ENCODE measurements at places on chromosomes 5 and 9.

DNA sequence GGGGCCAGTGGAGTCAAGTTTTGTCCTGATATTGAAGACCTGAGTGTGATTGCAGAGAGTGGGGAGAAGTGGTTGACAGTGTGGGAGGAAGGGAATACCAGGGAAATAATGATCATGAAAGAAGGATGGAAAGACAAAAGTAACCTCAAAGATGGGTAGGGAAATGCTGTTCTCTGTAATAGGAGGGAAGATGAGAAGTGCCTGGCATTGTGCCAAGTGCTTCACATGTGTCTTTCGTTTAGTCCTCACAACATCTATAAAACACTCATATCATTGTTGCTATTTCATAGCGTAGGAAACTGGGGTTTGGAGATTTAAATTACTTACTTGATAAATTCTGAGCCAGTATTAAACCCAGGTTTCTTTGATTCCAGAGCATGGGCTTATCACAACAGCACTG, 472.3 kb downstream of the LRRC70 start:
- no peak for DNase-seq

GRCh38 chr5:19536387-19536786, 451.6 kb downstream of the CDH18 start:
- DNase-seq = no peak

- no peak for DNase-seq
Observed at GRCh38 chr9:72363236-72363635, 1.8 kb downstream of the ZFAND5 start.

GRCh38 chr9:16499892-16500291, 370.6 kb downstream of the BNC2 start:
- no peak for DNase-seq

DNA sequence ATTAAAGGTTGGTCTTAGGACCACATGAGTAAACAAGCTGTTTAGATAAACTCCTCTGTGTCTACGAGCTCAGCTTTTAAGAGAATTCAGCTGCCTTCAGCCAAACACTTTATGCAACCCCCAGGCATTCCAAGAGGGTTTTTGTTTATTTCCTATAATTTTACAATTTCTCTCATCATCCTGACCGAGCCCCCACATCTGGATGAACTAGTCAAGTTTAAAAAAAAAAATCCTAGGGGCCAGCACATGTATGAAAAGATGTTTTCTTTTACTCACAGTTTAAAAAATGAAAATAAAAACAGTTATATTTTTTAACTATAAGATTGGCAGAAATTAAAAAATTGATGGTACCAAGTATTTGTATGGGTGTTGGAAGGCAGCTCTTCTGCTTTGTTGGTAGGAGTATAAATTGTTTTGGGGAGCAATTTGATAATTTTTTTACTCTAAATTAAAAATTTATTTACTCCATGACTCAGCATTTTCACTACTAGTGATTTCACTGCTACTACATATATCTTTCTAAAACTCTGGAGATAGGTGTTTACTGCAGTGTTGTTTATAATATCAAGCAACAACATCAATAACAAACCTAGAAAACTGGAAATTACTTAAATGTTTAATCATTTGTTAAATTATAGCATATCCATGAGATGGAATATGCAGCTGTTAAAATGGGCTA, 18.1 kb downstream of the YTHDC2 start:
- no peak for DNase-seq

- no peak for DNase-seq
Observed at GRCh38 chr5:59287361-59287760, 606.2 kb downstream of the PDE4D start.

DNA sequence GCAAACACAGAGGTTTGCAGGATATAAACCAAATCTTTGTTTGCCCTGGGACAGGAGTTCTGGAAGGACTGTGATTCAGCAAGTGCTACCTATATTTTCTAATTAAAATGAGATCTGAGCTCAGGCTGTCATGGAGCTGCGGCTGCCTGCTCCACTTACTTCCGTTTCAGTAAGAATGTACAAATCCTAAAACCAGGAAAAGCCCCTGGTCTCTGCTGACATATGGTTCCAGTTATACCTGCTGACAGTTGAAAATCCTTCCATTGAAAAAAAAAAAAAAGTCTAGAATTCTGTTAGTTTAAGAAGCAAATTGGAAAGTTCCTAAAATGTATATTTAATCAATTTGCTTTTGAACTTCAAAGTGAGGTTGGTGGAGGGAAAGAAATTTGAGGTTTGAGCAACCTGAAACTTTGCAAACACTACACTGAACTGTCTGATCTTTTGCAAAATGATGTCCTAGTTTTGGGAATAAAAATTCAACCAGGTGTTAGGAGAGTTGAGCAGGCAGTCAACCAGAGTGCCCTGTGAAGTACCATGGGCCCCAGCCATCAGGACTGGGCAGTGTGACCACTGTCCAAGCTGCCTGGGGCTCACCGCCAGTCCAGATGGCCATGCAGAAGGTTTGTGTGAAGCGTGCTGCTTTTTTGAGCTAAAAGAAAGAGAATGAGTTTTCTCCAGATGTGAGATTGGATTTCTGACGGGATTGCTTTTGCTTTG, 50.6 kb downstream of the SHB start:
- no peak for DNase-seq

GRCh38 chr9:88537761-88538091, 2.7 kb downstream of the NXNL2 start:
- DNase-seq = no peak

GRCh38 chr9:113591899-113592625, 128.5 kb downstream of the RGS3 start:
- no peak for DNase-seq

- no peak for DNase-seq
Observed at GRCh38 chr5:80466669-80467485, 21.0 kb upstream of the FAM151B start.

GRCh38 chr9:2567922-2568321, 53.7 kb upstream of the VLDLR start:
- DNase-seq = no peak

DNA sequence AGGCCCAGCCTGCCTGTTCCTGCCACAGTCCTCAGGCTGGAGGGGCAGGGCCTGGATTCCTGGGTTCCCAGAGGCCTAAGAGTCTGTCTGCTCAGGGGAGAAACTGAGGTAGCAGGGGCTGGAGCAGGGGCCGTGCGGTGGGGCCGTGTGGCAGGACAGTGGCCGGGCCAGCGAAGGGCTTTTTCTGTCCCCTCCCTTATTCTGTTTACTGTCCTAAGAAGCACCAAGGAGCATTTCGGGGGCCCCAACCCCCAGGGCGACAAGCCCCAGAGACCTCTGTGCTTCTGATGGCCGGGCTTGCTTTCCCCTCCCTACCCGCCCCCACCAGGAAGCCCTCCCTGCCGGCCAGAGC, 6.8 kb upstream of the ASB6 start:
- DNase-seq = no peak

- no peak for DNase-seq
Observed at GRCh38 chr5:53970475-53970874, 339.9 kb downstream of the ARL15 start.

- DNase-seq = no peak
Observed at GRCh38 chr5:149930749-149931574, 13.6 kb downstream of the PDE6A start.

DNA sequence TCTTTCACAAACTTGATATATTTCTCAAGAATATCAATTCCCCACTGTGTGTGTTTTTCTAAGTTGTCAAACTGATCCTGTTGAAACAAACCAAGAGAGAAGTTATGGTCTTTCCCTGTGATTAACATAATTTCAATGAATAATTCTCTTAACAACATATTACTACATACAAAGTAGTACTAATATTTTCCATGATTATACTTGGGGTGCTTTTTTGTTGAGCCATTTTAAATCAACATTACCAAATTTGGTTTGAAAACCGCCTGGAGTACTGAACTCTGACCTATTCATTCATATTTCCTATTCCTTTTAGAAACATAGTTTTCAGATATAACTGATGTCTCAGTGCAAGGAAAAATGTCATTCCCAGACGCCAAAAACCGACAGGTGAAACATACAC, 48.1 kb downstream of the FNBP1 start:
- DNase-seq = no peak

DNA sequence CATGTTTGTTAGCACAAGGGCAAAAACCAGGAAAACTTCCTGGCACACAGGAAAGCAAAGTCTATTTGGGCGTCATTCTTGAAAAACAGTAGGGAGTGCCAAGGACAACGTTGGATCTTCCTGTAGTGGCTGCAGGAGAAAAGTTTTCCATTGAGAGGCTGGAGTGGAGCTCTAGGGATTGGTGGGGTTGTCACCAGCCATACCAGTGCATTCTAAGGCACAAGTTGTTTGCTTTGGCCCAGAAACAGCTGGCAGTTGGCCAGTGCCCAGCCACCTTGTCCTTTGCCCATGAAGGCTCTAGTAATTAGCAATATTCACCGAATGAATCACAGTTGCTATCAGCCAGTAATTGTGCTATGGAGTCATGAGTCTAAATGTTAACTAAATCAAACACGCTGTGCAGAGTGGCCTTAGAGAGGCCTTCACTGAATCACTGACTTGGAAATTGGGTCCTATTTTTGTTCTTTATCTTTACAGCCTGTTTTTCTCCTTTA, 26.4 kb downstream of the TNFSF15 start:
- no peak for DNase-seq

- DNase-seq = no peak
Observed at GRCh38 chr5:9663891-9664290, 33.7 kb upstream of the TAS2R1 start.

DNA sequence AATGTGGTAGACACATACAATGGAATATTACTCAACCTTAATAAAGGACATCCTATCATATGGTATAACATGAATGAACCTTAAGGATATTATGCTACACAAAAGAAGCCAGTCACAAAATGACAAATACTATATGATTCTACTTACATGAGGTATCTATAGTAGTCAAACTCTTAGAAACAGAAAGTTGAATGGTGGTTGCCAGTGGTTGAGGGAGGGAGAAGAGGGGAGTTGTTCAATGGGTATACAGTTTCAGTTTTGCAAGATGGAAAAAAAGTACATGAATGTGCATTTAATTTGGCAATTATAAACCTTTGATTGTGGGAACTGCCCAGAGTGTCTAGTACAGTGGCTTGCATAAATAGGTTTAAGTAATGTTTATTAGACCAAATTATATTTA, 473.3 kb upstream of the ZNF608 start:
- no peak for DNase-seq

DNA sequence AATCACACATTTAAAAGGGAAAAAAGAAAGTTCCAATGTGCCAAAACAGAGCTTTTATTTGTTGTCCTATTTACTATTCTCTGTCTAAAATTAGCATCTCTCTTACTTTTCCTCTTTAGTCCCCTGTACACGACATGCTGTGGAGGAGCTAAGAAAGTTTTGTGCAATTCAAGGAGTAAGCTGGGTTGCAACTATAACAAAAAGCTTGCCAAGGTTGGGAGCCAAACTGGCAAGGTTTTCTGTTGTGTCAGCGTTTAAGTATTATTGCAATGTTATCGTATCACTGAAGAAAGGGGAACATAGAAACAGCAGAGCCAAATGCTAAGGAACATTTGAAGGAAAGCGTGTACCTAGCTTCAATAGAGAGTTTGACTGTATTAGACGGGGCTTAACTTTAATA, 680.8 kb downstream of the CETN3 start:
- no peak for DNase-seq

GRCh38 chr5:169272731-169273427, 28.1 kb downstream of the SLIT3 start:
- no peak for DNase-seq

- DNase-seq = peak; percentile 12
Observed at GRCh38 chr5:79020861-79021561, 35.9 kb upstream of the ARSB start.

DNA sequence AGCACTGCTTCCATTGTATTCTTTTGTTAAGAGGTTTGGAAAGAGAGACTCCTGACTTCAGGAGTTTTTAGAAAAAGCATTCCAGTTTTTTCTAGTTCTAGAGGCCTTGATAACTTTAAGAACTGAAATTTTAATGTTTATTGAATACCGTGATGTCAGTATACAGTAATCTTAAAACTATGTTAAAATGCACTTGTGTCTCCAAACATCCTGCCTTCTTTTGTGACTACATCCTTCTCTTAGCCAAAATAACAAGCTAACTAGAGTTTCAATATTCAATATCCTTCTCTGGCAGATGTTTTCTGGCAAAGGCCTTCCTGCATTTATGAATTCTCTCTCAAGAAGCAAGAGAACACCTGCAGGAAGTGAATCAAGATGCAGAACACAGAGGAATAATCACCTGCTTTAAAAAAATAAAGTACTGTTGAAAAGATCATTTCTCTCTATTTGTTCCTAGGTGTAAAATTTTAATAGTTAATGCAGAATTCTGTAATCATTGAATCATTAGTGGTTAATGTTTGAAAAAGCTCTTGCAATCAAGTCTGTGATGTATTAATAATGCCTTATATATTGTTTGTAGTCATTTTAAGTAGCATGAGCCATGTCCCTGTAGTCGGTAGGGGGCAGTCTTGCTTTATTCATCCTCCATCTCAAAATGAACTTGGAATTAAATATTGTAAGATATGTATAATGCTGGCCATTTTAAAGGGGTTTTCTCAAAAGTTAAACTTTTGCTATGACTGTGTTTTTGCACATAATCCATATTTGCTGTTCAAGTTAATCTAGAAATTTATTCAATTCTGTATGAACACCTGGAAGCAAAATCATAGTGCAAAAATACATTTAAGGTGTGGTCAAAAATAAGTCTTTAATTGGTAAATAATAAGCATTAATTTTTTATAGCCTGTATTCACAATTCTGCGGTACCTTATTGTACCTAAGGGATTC, 43.1 kb downstream of the NDFIP1 start:
- peak; percentile 47 for DNase-seq

DNA sequence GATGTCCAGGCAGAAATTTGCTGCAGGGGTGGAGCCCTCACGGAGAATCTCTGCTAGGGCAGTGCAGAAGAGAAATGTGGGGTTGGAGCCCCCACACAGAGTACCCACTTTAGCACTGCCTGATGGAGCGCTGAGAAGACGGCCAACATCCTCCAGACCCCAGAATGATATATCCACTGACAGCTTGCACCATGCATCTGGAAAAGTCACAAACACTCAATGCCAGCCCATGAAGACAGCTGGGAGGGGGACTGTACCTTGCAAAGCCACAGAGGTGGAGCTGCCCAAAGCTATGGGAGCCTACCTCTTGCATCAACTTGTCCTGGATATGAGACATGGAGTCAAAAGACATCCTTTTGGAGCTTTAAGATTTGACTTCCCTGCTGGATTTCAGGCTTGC, 426.3 kb upstream of the FAM174A start:
- DNase-seq = no peak

GRCh38 chr9:36399980-36400331, at the start of gene RNF38:
Gene RNF38, minus strand, starts transcription at chr9:36400269. Its CDS starts 161 bp downstream, at chr9:36400108.
- peak; percentile 45 for DNase-seq
